ENCODE measurements at places on chromosomes 11 and 22. TPM values are rescaled to one million over a fixed set of nuclear protein-coding genes. Genes with fewer than 3 reads are reported as not detected.

The HEPACAM gene
- 0.18 TPM for total RNA-seq

The GSTT4 gene
- total RNA-seq: not detected

The NRXN2 gene
- total RNA-seq: 0.18 TPM

The OR6T1 gene
- not detected for total RNA-seq

The SLC5A1 gene
- total RNA-seq: not detected

The TYR gene
- total RNA-seq: not detected

The CHST1 gene
- total RNA-seq: not detected

The OLFML1 gene
- total RNA-seq: 0.18 TPM

The FLRT1 gene
- under 0.01 TPM for total RNA-seq

The OR5P2 gene
- 0.28 TPM for total RNA-seq

The SPA17 gene
- 14.4 TPM for total RNA-seq

The C22orf42 gene
- not detected for total RNA-seq

GRCh38 chr22:41596776-41597634 lies 7.4 kb upstream of the PMM1 start:
- H3K4me1 ChIP-seq: peaks cover 14% of the 10 kb centered on the region
- peak; percentile 37 for DNase-seq
- no peak overlapping the region for H3K4me3 ChIP-seq
- no peaks in the 10 kb centered on the region for H3K27me3 ChIP-seq
- H3K36me3 ChIP-seq: peaks cover 14% of the 10 kb centered on the region

DNA sequence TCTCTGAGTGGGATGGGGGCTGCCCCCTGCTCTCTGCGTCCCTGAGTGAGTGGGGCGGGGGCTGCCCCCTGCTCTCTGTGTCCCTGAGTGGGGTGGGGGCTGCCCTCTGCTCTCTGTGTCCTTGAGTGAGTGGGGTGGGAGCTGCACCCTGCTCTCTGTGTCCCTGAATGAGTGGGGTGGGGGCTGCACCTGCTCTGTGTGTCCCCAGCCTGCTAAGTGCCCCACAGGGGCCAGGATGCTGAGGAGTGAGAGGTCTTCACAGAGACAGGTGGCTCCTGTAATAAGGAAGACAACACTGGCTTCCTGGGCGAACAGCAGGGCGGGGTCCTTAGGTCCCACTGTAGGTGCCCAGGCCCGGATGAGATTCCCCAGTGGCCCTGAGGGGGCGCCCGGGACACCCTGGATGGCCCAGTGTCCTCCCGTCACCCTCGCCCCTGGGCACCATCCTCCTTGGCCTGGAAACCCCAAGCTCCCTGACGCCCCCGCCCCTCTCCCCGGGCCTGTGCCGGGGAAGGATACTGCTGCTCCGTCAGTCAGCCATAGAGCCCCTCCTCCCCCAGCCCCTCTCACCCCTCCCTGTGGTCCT lies 3.8 kb upstream of the CCDC188 start:
- H3K27me3 ChIP-seq: peaks cover 8% of the 10 kb centered on the region
- H3K4me3 ChIP-seq: no peak overlapping the region
- H3K27ac ChIP-seq: no peak overlapping the region

DNA sequence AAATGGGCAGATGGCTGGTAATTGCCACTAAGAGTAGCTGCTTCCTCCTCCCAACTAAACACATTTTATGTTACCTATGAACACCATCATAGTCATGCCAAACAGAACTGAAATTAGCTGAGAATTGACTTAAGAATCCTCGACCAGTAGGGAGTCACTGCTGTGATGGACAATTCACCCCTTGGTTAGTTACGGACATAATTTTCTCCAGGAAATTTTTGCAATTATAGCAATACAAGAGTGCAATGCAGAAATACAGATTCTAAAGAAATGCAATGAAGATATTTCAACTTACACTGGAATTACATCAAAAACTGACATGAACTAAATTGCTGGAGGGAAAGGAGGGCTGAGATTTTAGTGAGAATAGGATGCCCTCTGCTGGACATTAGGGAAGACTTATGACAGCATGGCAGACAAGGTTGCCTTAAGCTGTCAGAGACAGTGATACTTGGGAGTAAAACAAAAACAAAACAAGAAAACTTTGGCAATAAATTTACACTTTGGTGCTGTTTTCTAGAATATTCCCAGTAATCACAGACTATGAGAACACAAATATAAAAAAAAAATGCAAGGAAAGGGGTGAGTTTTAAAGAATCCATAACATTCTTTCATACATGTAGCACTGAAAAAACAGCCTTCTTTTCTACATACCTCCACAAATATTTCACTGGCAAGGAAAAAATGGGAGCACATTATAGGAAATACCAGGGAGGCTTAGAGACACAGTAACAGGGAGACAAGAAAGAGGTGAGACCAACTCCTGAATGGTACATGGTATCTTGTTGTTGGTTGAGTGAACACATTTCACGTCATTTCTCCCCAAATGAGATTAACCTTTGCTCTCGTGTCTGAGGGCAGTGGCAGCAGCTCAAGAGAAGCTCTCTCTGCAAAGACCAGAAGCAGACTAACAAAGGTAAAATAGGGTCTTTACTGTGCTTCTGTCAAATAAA lies 11.2 kb upstream of the PPP2R1B start:
- H3K27ac ChIP-seq: no peak overlapping the region
- H3K36me3 ChIP-seq: no peaks in the 10 kb centered on the region
- H3K4me1 ChIP-seq: peaks cover 4% of the 10 kb centered on the region
- H3K4me3 ChIP-seq: no peak overlapping the region
- no peaks in the 10 kb centered on the region for H3K27me3 ChIP-seq
- peak; percentile 82 for DNase-seq

DNA sequence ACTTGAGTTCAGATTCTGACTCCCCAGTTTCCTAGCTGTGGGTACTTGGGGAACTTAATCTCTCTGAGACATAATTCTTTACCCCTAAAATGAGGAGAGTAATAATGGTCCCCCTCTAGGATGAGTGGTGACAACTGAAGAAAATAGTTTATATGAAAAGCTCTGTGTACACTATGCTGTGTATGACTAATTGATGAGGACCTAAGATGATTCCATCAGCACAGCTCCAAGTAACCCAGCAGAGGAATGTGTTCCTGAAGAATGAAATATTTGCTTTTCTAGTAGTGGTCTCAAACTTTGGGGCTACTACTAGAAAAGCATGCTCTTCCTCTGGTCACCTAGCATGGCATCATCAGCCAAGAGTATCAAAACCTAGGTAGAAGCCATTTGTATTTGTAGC lies 217.3 kb upstream of the NARS2 start:
- peak; percentile 52 for DNase-seq
- peak overlapping the region; percentile 92 for H3K27ac ChIP-seq
- H3K27me3 ChIP-seq: no peaks in the 10 kb centered on the region
- H3K4me1 ChIP-seq: peaks cover 34% of the 10 kb centered on the region
- peaks cover 8% of the 10 kb centered on the region for H3K36me3 ChIP-seq

DNA sequence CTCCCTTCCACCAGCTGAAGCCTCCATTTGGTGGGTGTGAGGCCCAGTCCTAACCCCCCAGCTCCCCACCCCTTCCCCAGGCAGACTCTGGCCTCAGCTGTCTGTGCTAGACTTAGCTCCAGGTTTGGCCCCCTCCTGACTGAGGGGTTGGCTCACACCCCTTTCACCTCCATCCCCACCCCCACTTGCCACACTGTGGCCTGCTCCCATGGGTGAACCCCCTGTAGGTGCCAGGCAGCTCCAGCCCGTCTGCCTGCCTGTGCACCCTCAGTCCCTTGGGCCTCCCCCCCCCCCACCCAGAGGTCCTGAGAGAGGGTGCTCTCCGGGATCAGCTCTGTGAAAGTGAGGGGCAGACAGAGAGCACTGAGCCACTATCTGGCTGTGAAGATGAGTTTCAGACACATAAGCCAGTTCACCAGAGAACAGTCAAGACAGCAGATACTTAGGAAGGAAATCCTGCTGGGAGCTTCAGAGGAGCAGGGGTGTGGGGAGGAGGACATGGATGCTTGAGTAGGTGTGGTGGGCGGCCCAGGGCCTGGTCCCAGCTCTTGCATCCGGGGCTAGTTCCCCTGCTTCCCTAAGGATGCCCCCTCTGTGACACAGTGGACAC lies 36.2 kb downstream of the PPM1F start:
- H3K27me3 ChIP-seq: no peaks in the 10 kb centered on the region
- H3K27ac ChIP-seq: no peak overlapping the region
- no peaks in the 10 kb centered on the region for H3K36me3 ChIP-seq
- no peak for DNase-seq

DNA sequence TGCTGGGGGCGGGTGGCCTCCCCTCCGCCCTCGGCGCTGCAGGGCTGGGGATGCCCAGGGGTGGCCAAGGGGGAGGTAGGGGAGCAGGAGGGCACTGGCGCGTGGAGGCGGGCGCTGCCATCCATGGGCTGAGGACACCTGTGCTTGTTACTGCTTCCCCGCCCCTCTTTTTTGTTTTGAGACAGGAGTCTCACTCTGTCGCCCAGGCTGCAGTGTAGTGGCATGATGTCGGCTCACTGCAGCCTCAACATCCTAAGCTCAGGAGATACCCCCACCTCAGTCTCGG lies 683 bp upstream of the FADS3 start:
- no peaks in the 10 kb centered on the region for H3K36me3 ChIP-seq
- H3K4me1 ChIP-seq: peaks cover 26% of the 10 kb centered on the region

DNA sequence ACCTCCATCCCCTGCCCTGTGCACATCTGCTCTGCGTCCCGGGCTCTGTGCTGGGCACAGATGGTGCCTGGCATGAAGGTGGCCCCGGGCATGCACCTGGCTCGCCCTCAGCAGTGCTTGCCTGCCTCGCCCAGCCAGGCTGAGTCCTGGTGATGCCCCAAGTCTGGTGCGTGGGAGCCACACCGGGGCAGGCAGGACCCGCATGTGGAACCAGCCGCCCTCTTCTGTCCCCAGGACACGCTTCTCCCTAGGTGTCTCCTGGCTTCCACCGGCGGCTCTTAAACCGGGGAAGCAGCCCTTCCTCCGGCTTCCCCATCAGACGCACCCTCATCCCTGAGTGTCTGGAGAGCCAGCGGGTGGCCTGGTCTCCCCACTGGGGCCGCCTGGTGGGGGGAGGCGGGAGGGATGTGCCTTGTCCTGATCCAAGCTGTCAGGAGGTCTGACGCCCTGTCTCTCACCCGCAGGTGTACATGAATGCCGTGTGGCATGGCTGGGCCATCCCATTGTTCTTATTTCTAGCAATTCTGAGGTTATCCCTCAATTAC lies 45.0 kb downstream of the GRAMD4 start:
- H3K27me3 ChIP-seq: no peaks in the 10 kb centered on the region
- DNase-seq: no peak
- H3K4me1 ChIP-seq: peaks cover 2% of the 10 kb centered on the region

DNA sequence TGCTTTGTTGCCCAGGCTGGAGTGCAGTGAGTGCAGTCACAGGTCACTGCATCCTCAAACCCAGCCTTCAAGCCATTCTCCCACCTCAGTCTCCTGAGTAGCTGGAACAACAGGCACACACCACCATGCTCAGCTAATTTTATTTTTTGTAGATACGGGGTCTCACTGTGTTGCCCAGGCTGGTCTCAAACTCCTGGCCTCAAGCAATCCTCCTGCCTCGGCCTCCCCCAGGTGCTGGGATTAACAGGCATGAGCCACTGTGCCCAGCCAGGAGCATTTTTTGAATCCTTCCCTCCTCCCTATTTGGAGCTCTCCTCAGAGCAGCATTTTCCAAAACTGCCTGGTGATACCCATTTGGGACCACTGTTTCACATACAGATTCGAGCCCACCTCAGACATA lies 77.2 kb downstream of the NCAPD3 start:
- H3K27me3 ChIP-seq: no peaks in the 10 kb centered on the region
- peaks cover 20% of the 10 kb centered on the region for H3K36me3 ChIP-seq
- DNase-seq: no peak
- H3K27ac ChIP-seq: no peak overlapping the region
- peaks cover 7% of the 10 kb centered on the region for H3K4me1 ChIP-seq
- H3K4me3 ChIP-seq: no peak overlapping the region

GRCh38 chr11:41306431-41306830 lies 153.0 kb downstream of the LRRC4C start:
- no peak overlapping the region for H3K27ac ChIP-seq
- no peaks in the 10 kb centered on the region for H3K4me1 ChIP-seq
- DNase-seq: no peak
- no peaks in the 10 kb centered on the region for H3K27me3 ChIP-seq
- H3K4me3 ChIP-seq: no peak overlapping the region
- no peaks in the 10 kb centered on the region for H3K36me3 ChIP-seq

- no peaks in the 10 kb centered on the region for H3K36me3 ChIP-seq
- no peaks in the 10 kb centered on the region for H3K27me3 ChIP-seq
- no peak for DNase-seq
- H3K4me1 ChIP-seq: no peaks in the 10 kb centered on the region
Measured at GRCh38 chr11:27411328-27411727, 48.3 kb upstream of the CCDC34 start.

GRCh38 chr22:25623310-25623734 lies 58.8 kb downstream of the GRK3 start:
- H3K36me3 ChIP-seq: no peaks in the 10 kb centered on the region
- no peak for DNase-seq
- H3K4me3 ChIP-seq: no peak overlapping the region
- H3K27ac ChIP-seq: no peak overlapping the region

GRCh38 chr11:124190298-124191139 lies 7.4 kb downstream of the OR10D3 start:
- H3K36me3 ChIP-seq: no peaks in the 10 kb centered on the region
- H3K4me3 ChIP-seq: no peak overlapping the region
- H3K27ac ChIP-seq: no peak overlapping the region
- no peaks in the 10 kb centered on the region for H3K4me1 ChIP-seq

- H3K27ac ChIP-seq: no peak overlapping the region
- peak; percentile 20 for DNase-seq
- H3K27me3 ChIP-seq: no peaks in the 10 kb centered on the region
- H3K4me3 ChIP-seq: no peak overlapping the region
- no peaks in the 10 kb centered on the region for H3K36me3 ChIP-seq
Measured at GRCh38 chr11:66115638-66116301, 45.7 kb downstream of the PACS1 start.

- H3K27ac ChIP-seq: no peak overlapping the region
- DNase-seq: peak; percentile 79
- no peak overlapping the region for H3K4me3 ChIP-seq
- no peaks in the 10 kb centered on the region for H3K27me3 ChIP-seq
Measured at GRCh38 chr11:86511086-86511551, 136.4 kb downstream of the CCDC81 start.

DNA sequence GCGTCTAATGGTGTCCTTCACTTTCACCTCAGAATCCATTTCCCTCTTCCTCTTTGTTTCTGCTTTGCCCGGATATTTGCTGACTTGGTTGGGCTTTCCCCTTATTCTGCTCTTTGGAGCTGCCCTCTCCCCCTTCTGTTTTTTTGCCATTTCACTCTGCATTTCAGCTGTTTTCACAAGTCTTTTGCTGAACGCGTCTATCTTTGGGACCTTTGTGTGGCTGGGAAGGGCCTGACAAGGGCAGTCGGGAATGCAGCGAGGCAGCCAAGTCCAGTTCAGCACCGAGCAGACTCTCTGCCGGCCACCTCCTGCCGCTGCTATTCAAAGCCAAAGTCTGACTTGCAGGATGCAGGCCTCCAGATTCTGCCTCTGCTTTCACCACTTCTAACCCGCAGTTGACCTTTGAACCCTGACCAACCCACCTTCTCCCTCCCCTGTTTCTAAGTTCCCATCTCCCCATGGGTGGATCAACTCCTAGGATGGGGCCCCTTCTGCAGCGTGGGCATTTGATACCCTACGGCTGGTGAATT lies 38.2 kb downstream of the FEZ1 start:
- peaks cover 5% of the 10 kb centered on the region for H3K36me3 ChIP-seq
- H3K27ac ChIP-seq: peak overlapping the region; percentile 58
- no peaks in the 10 kb centered on the region for H3K27me3 ChIP-seq
- H3K4me1 ChIP-seq: peaks cover 4% of the 10 kb centered on the region

GRCh38 chr11:75811485-75811884 lies 3.5 kb upstream of the UVRAG start:
- DNase-seq: no peak
- no peak overlapping the region for H3K4me3 ChIP-seq
- H3K27me3 ChIP-seq: peaks cover 7% of the 10 kb centered on the region
